ENCODE measurements at places on chromosomes 13 and 19.

DNA sequence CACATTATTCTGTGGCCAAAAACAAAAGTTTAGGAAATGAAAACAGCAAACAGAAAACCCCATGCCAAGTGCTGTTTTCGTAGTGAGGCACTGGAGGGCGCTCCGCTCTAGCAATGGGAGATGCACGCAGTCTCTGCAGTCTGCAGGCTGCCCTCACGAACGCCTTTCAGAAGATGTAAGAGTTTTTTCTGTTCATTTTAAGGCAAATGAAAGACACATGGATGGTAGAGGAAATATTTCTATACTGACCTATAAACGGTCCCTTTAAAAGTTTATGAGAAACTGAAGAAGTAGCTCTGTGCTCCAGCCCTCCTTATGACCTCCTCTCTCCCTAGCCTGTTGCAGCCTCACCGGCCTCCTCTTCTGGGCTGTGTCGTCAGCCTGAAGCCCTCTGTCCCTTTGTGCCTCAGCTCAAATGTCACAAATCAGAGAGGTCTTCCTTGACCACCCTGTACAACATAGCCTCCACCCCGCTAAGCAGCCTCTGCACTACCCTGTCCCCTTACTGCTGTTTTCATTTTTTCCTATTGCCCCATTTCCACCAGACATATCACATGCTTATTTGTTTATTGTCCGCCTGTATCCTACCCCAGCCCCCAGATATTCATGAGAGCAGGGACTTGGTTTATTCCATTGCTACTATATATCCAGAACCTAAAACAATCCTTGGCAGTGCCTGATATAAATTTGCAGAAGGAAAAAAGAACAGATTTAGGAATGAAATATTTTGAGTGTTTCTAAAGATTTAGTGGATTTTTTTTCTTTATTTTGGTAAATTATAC lies 116.4 kb downstream of the TM9SF2 start:
- peak; percentile 65 for DNase-seq

GRCh38 chr13:67036699-67037457 lies 193.3 kb downstream of the PCDH9 start:
- DNase-seq, result no peak

GRCh38 chr19:48053076-48053475 lies 9.2 kb upstream of the CABP5 start:
- no peak for DNase-seq

- no peak for DNase-seq
These were observed 30.2 kb downstream of the HSPH1 start for GRCh38 chr13:31131470-31131961.

- DNase-seq, result no peak
These were observed 25.9 kb downstream of the ELAVL1 start for GRCh38 chr19:7979559-7979958.

- no peak for DNase-seq
These were observed 274.1 kb downstream of the COG6 start for GRCh38 chr13:39929583-39929982.

GRCh38 chr19:49758292-49758691 lies 4.8 kb downstream of the TSKS start:
- DNase-seq, result peak; percentile 72

GRCh38 chr19:35812220-35813042 lies at the start of gene PRODH2:
Gene PRODH2 (minus strand): TSS chr19:35812845. CDS start chr19:35812805, 40 bp downstream.
- DNase-seq, result no peak

DNA sequence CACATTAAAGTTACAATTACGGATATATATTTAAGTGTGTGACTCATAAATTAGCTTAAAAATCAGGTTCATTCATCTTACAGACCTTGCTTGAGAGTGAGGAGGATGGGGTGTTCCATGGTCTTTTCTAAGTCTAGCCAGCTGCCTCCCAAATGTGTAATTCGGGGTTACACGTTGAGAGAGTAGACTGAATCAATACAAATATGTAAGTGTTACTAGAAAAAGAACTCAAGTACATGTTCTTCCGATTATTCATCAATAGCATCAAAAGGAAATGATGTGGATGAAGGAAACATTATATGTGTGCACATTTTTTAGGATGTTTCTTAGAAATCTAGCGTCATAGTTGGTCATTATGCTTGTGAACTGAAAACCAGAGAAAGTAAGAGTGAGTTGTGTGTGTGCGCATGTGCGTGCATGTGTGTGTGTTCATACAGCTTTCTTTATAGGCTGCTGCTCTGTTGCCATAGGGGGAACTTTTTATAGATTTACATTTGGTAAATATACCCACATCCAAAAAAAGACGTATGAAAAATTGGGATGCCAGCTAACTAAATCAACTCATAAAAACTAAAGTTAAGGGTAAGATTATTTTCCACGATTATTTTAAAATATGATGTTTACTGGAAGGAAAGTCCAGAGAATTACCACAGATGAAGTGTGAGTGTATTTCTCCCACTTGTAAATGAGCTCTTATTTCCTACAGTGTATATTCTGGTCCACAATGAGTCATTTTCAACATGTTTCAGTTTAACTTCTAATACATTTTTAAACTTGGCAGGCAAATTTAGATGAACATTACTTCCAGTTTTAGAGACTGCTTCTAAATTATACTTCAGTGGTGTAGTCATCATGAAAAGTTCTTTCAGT lies 82.4 kb downstream of the PIBF1 start:
- no peak for DNase-seq

- no peak for DNase-seq
These were observed 4.2 kb downstream of the VPS36 start for GRCh38 chr13:52446265-52446664.

GRCh38 chr13:40146611-40147117 lies 491.2 kb downstream of the COG6 start:
- no peak for DNase-seq

- DNase-seq, result no peak
These were observed 88.4 kb downstream of the FOXO1 start for GRCh38 chr13:40578055-40578454.

- no peak for DNase-seq
These were observed 102.4 kb upstream of the FRY start for GRCh38 chr13:31929031-31929770.

- DNase-seq, result no peak
These were observed 324.1 kb upstream of the PCDH9 start for GRCh38 chr13:67554286-67554685.

DNA sequence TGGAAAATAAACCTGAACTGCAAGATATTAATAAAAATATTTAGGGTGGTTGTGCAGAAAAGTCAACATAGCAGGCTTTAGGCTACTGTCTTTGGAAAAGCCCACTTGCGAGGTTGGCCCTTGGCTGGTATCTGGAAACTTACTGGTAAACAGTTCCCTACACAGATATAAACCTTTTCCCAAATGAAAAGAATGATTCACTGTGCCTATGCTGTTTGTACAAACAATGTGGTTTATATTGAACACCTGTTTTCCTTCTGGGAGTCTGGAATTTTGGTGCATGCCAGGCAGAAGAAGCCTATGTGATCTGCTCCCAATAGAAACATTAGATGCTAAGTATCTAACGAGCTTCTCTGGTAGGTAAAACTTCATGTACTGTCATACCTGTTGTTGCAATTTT lies 29.7 kb upstream of the SOHLH2 start:
- no peak for DNase-seq

GRCh38 chr13:98189841-98190505 lies 12.9 kb upstream of the RNF113B start:
- DNase-seq, result no peak

GRCh38 chr19:35738887-35739229 lies 3.4 kb downstream of the IGFLR1 start:
- DNase-seq, result no peak

GRCh38 chr13:39565036-39565949 lies 37.7 kb downstream of the LHFPL6 start:
- DNase-seq, result peak; percentile 38

- no peak for DNase-seq
These were observed 16.2 kb downstream of the TEX29 start for GRCh38 chr13:111336666-111337065.

DNA sequence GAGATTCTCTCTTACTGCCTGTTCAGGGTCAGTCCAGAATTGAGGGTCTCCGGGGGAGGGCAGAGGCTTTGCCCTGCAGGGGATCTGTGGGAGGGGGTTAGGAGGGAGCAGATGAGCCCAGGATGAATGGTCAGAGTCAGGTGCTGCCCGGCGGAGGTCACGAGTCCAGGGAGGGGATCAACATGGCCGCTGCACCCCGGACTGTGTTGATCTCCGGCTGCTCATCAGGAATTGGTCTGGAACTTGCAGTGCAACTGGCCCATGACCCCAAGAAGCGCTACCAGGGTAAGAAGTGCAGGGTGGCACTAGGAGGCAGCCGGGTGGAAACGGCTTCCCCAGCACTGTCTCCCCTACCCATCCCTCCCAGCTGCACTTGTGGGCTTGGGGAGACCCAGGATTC lies at the start of gene RDH8:
TSS of gene RDH8 (plus strand) at position 168 of the 400 bp plus-strand sequence. CDS start at position 183, 15 bp downstream.
- DNase-seq, result no peak

DNA sequence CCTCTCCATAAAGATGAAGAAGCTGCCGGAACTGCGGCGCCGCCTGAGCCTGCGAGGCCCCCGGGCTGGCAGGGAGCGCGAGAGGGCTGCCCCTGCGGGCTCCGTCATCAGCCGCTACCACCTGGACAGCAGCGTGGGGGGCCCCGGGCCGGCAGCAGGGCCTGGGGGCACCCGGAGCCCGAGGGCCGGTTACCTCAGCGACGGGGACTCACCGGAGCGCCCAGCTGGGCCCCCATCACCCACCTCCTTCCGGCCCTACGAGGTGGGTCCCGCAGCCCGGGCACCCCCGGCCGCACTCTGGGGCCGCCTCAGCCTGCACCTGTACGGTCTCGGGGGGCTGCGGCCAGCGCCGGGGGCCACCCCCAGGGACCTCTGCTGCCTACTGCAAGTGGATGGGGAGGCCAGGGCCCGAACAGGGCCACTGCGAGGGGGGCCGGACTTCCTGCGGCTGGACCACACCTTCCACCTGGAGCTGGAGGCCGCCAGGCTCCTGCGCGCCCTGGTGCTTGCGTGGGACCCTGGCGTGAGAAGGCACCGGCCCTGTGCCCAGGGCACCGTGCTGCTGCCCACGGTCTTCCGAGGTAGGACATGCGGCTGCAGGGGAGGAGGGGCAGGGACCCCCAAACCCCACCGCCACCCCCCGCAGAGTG lies 2.7 kb downstream of the SYDE1 start:
- DNase-seq, result no peak

- DNase-seq, result no peak
These were observed 666 bp downstream of the SAMD1 start for GRCh38 chr19:14089662-14090508.

DNA sequence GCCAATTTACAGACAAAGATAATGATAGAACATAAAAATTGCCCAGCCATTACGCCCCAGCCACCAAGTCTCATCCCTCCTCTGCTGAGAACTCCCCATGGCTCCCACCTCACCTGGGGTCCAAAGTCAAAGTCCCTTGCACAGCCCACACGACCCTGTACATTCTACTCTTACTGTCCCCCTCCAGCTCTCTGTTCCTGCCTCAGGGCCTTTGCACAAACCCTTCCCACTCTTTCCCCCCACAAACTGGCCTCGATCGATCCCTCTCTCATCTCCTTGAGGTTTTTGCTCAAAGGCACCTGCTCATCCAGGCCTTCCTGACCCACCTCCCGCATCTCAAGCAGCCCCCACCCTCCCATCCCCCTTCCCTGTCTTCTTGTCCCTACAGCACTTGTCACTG lies 1.3 kb downstream of the DOCK6 start:
- DNase-seq, result no peak

GRCh38 chr13:50410921-50411746 lies 395.9 kb downstream of the KCNRG start:
- DNase-seq, result peak; percentile 58

- peak; percentile 9 for DNase-seq
These were observed at the start of gene PLPPR3 for GRCh38 chr19:821825-822503. Gene PLPPR3 (minus strand): TSS chr19:821955. CDS start chr19:821559, 396 bp downstream.

- no peak for DNase-seq
These were observed 390.4 kb downstream of the RFC3 start for GRCh38 chr13:34208336-34208735.

- no peak for DNase-seq
These were observed 10.8 kb downstream of the FOSB start for GRCh38 chr19:45478454-45479238.
